Right lung (tissue), 10 donors: ENCODE measurements at places on chromosomes 13 and 19.

DNA sequence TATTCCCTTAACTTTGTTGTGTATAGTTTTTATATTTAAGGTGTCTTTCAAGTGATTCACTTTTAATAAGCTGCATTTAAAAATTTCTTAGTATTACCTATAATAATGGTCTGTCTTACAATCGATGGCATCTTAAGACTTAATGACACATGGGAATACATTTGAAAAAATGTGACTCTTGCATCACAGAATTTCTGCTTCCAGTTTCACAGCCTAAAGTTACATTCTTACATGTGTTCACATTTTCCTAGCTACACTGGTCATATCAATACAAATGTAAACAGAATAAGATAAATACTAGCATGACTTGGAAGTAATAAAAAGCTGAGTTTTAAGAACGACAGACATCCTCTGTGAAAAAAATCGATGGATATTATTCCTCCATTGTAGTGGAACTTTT lies 1597.1 kb upstream of the MIR17HG start:
- no peak for DNase-seq

GRCh38 chr19:6198896-6199239 lies 63.4 kb downstream of the ACSBG2 start:
- no peak for DNase-seq

GRCh38 chr13:77338961-77339401 lies 12.1 kb upstream of the MYCBP2 start:
- no peak for DNase-seq

DNA sequence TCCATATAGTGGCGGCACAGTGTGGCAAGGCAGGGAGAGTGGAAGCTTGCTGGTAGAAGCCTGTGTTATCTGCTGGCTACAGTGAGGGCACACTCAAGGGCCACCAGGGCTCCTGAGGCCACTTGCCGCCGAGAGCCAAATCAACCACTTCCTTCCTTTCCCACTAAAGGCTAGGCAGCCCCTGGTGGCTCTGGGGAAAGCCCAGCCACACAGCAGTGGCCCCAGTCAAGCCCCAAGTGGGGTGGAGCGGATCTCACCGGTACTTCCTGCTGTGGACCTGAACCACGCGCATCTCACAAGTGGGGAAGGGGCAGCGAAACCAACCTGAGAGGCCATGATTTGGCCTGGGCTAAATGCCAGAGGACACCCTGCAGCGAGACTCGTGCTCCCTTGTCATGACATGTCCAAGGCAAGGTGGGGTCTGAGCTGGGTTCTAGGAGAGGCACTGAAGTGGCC lies 21.9 kb upstream of the SLC35E1 start:
- no peak for DNase-seq

DNA sequence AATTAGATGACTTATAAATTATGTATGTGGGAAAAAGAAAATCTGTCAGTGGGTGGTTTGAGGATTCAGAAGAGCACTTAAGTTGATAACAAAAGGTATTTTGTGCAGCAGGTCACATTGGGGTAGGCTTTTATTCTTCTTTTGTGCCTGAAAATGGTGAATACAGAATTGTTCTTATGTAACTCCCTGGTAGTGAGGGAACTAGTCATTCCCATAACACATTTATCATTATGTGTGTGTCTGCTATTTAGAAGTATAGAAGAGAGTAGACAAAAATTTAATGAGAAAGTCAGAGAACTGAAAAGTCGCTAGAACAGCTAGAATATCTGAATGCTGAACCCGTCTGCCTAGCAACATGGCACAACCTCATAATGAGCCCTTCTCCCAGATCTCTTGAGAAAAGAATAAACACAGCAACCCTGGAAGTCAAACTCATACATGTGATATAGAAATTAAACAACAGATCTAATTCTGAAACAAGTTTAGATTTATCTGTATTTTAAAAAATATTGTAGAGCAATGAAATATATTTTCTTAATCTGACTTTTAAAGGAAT lies 111.8 kb upstream of the EDNRB start:
- no peak for DNase-seq

DNA sequence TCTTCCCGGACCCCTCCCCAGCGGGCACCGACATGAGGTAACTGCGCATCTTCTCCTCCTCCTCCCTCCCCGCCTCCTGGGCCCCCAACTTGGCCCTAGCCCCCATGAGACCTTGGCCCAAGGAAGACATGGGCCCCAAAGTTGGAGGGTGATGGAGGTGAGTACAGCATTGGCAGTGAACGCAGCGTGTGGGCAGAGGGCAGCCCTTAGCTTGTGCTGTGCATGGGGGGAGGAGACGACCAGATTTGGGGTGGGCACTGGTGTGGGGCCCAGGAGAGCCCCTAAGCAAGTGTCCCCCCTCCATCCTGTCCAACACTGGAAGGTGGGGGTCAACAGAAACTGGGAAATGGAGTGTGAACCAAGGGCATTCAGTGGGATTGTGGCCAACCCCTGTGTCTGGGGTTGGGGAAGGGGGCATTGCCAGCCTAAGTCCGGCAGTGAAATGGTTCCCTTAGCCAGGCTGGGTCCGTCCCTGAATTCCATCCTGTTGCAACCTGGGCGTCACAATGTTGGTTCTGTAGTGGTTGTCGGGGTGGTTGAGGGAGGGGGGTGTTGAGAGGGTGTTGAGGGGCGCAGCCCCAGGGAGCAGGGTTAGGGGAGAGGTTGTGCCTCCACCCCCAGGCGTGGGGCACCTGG lies 23.5 kb downstream of the NUMBL start:
- no peak for DNase-seq

GRCh38 chr19:9672893-9673292 lies 2.0 kb downstream of the ZNF562 start:
- no peak for DNase-seq

DNA sequence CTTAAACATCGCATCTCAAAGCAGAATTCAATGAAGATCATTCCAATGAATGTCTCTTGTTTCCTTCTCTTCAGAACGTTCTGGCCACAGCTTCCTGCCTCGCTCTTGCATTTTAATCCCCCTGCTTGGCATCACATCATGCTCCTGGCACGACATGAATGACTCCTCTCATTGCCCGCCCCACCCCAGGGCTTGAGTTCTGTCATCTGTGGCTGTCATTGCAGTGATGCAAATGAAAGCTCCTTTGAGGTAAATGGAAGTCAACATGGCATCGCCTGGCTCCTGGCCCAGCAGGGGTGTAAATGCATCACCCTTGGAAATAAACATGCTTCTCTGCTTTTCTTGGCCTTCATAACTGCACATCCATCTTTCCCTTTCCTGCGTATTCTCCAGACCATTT lies 48.6 kb downstream of the SCEL start:
- no peak for DNase-seq

- DNase-seq, result no peak
Observed at GRCh38 chr13:32731576-32731975, 145.3 kb downstream of the PDS5B start.

DNA sequence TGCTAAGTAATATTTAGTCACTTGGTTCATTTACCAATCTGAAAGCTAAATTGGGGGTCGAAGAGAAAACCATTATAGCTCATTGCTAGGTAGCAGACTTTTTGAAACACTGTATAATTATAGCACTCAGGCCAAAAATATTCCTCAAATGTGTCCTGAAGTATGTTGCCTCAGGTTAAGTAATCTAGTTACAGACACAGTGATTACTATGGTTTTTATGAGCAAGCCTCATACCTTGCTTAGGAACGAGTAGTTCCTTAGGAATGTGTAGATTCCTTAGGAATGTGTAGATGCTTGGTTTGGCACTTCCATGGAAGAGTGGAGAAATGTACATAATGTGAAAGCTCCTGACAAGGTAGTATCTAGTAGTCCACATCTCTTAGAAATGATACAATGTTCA lies 387.5 kb downstream of the LMO7 start:
- DNase-seq, result no peak

DNA sequence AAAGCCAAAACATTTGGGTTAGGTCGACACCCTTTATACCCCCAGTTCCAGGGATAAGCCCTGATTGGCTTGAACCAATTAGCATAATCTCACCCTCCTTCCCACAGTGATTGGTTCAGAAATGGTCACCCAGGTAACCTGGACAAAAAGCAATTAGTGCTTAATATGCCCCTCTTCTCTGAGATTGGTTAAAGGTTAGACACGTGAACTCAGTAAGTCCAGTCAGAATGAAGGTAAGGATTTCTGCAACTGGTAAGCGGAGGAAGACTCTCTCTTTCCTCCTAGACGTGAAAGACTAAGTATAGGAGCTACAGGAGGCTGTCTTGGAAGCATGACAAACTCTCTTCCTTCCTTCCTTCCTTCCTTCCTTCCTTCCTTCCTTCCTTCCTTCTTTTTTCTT lies 1.3 kb upstream of the PNMA8C start:
- DNase-seq, result no peak

GRCh38 chr13:85347251-85347650 lies 452.0 kb downstream of the SLITRK6 start:
- no peak for DNase-seq

DNA sequence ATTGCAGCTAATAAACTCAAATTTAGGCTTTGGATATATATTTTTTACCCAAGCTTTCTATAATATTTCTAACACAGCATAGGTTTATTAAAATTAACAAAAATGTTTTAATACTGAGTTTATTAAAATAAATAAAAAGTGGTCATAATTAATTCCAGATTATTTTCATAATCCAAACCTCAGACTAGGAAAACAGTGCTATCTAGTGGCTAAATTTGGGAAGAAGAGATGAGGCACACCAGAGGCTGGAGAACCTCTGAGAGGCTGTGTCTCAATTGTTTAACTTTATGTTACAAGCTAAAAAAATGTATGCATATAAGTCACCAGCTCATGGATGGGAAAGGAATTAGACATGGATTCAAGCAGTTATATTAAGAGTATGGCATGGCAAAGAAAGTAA lies 392.5 kb downstream of the DIAPH3 start:
- no peak for DNase-seq

DNA sequence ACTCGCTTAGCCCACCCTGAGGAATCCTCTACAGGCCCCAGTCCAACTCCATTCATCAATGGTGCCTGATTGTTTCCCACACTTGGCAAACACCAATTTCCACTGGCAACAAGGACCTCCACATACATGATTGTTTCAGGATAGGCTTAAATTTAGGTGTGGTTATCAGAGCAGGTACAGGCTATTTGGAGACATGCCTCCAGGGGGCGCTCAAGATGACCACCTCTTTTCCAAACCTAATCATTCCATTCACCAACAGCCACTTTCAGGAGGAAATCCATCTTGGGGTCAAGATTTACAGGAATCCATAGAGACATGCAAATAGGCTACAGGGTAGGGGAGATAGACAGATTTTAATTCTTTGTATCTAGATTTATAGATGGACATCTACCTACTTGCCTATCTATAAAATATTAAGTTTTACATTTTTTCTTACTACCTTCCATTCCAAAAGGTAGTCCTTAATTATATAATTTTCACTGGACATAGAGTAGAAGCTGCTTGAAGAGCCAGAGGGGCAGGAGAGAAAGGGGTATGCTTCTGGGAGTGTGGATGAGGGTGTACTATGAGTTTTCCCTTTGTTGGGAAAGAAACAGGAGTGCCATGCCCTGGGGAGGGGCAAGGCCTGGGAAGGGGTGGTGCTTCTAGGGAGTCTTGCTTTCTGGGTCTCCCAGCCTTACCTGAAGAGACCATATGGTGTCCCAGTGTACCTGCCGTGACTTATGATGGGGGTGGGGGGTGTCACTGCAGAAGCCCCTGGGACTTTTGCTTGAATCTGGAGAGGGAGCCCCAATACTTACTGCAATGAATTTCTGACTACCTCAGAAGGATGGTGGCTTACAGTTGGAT lies 14.1 kb upstream of the PCDH8 start:
- DNase-seq, result no peak

GRCh38 chr19:30908262-30908771 lies 440.9 kb downstream of the TSHZ3 start:
- no peak for DNase-seq

GRCh38 chr19:4502282-4503131 lies 15.8 kb downstream of the PLIN4 start:
- no peak for DNase-seq

- no peak for DNase-seq
Observed at GRCh38 chr13:84654654-84655275, 772.5 kb upstream of the SLITRK1 start.

- DNase-seq, result no peak
Observed at GRCh38 chr19:7978179-7978825, 27.1 kb downstream of the ELAVL1 start.

DNA sequence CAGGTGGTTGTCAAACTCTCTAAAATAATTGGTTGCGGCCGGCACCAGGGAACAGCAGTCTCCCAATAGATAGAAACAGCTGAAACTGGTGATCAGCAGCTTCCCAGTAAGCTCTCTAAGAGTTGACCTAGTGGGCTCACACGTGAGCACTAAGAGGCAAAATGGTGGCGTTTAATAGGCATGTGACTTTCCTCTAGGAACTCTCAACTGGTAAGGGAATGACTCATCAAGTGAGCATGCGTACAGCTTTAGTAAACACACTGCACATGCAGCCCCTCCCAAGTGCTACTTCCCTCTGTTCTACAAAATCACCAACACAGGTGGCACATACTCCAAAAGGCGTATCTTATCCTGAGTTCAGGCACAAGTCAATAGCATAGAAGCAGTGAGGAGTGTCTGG lies 41.7 kb downstream of the TNFSF11 start:
- DNase-seq, result no peak

DNA sequence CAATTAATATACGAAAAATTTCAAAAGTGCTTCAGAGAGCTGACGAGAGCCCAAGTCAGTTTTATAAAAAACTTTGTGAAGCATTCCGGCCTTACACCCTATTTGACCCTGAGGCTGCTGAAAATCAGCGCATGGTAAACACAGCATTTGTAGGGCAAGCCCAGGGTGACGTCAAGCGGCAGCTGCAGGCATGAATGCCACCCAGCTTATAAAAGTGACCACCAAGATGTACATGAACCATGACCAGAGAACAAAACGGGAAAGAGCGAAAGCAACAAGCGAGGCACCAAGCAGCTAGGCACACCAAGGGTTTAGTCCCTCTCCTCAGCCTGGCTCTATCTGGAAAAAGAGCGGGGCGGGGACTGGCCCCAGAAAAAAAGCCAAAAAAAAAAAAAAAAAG lies 6.0 kb downstream of the SIGLEC11 start:
- DNase-seq, result no peak

DNA sequence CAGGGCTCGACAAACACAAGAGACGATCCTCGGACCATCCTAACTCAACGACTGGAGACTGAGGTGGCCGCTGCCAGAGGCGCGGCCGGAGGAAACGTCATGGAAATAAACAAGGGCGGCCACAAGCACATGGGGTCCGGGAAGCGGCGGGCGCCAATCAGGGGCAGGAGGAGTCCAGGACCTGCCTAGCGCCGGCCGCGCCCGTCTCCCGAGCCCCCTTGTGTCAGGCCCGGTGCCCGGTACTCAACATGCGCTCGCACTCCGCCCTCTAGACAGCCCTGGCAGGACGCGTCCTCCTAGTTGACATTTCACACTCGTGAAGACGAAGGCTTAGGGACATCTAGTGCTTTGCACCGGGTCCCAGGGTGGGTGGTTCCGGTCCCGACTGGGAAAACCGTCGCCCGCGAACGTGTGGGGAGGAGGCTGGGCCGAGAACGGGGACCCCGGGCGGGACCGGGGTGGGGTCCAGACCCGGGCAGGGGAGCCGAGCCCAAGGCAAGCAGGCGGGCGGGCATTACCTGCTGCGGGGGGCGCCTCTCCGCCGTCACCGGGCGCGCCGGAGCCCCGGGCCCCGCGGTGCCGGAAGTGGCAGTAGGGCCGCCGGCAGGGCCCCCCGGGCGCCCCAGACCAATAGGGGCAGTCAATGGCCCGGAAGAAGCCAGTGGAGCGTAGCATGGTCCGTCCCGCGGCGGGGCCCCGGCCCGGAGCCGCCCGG lies 442 bp downstream of the REXO1 start:
- no peak for DNase-seq
